ENCODE measurements at places on chromosomes 16 and 17.
A peak's percentile ranks its signal among the peaks of the same experiment; 100 is the strongest.

DNA sequence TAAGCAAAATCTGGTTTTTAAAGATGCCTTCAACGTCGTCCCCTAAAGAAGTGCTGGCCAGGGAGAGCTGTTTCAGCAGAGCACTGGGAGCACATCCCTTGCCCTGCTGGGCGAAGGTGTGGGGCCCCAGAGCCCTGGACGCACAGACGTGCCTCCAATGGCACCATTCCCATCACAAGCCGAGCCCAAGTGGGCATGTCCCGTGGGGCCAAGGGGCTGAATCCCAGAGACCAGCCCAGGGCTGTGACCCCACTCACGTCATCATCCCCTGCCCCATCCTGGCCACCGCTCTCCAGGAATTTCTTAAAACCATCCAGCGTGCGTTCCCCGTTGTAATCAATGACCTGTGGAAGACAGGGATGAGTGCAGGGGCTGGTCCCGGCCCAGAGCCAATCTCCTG is 10.0 kb upstream of the PPP1R27 start:
- no peak for DNase-seq

DNA sequence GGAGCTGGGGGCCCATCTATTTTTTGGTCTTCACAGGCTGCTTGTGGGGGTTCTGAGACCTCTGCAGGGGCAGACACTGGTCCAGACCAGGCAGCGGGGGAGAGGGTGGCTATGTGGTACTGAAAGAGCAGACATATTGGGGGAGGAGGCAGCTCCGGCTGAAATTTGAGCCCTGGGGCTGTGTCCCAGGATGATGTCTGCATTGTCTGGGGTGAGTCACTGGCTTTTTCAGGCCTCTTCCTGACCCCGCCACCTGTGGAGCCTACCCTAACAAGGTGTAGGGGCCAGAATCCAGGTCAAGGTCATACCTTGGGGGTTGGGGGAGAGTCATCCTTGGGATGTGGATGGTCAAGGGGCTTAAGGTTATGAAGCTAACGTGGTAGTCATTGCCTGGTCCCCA is 2.4 kb downstream of the CORO6 start:
- DNase-seq: no peak

GRCh38 chr16:17887963-17888362 is 417.2 kb upstream of the XYLT1 start:
- no peak for DNase-seq

DNA sequence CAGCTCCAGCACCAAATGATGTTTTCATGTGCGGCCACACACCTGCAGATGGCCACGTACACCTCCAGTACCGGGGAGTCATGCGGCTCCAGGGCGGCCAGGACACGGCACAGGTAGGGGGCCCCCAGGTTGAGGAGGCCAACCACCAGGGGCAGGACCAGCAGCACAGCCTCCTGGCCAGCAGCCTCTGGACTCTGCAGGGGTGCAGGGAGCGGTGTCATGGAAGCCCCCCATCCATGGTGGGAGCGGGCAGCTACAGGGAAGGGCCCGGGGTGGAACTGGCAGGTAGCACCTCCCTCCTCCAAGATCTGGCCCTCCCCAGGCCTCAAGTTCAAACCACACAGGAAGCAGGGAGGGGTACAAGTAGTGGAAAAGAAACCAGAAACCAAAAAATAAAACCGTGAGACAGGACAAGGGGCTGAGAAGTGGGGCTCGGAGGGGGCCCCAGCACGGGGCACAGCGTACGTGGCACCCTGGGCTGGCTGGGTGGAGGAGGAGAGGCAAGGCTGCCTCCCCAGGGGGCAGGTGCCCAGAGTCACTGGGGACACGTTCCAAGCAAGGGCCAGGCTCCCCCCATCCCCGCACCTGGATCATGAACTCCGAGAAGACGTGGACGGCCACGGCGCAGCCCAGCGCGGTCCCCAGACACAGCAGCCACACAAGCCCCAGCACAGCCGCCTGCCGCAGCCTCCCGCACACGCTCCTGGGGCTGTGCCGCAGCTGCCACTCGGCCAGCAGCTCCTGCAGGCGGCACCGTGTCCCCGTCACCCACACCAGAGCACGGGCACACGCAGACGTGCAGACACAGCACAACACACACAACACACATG is 7.4 kb downstream of the TMC6 start:
- peak; percentile 72 for DNase-seq

DNA sequence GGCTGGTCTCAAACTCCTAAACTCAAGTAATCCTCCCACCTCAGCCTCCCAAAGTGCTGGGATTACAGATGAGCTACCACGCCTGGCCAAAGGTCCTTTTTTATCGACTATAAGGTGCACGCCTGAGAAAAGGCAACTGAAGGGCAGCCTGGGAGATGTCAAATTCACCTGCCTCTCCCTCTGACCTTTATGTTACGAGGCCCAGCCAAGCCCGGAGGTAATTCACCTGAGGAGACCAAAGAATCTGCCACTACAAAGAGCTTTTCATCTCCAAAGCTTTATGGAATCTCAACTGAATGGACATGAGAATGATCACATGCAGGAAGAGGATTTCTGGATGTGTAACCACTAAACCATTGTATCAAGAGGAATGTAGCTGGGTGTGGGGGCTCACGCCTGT is 37.2 kb downstream of the LYRM1 start:
- no peak for DNase-seq

DNA sequence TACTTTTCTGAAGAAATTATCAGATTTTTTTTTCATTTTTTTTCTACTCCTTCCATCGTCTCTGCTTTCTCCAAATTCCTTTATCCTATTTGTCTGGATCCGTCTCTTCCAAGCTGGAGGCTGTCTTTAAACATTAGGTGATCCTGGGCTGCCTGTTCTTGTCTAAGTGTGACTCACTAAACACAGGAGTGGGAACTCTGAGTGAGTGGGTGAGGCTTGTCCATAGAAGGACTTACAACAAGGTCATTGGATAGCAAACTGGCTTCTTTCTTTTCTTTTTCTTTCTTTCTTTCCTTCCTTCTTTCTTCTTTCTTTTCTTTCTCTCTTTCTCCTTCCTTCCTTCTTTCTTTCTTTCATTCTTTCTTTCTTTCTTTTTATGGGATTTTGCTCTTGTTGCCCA is 18.2 kb downstream of the ALOX15 start:
- DNase-seq: no peak

DNA sequence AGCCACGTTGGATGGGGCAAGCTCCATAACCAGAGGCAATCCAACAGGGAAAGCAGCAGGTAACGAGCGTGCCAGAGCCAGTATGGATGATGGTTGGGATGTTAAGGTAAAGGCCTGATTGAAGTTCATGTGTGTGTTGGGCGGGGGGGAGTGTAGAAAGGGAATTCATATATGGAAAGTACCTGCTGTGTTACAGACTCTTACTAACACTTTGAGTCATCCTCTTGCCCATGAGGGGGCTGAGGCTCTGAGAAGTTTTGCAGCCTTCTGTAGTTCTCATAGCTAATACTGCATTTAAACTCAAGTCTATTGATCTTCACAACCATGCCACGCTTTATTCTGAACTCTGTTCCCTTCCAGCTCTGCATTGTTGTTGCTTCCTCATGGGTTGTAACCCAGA is 28.5 kb downstream of the SYCE1L start:
- no peak for DNase-seq

- DNase-seq: no peak
Measured at GRCh38 chr17:21573961-21574610, 118.2 kb upstream of the KCNJ18 start.

GRCh38 chr17:10265100-10265810 is 66.8 kb upstream of the GAS7 start:
- no peak for DNase-seq

- no peak for DNase-seq
Measured at GRCh38 chr16:84643674-84644073, 4.6 kb upstream of the KLHL36 start.

- DNase-seq: no peak
Measured at GRCh38 chr16:30992931-30993816, 8.2 kb downstream of the HSD3B7 start.

GRCh38 chr17:49851387-49852291 is 3.8 kb upstream of the TAC4 start:
- DNase-seq: peak; percentile 55

DNA sequence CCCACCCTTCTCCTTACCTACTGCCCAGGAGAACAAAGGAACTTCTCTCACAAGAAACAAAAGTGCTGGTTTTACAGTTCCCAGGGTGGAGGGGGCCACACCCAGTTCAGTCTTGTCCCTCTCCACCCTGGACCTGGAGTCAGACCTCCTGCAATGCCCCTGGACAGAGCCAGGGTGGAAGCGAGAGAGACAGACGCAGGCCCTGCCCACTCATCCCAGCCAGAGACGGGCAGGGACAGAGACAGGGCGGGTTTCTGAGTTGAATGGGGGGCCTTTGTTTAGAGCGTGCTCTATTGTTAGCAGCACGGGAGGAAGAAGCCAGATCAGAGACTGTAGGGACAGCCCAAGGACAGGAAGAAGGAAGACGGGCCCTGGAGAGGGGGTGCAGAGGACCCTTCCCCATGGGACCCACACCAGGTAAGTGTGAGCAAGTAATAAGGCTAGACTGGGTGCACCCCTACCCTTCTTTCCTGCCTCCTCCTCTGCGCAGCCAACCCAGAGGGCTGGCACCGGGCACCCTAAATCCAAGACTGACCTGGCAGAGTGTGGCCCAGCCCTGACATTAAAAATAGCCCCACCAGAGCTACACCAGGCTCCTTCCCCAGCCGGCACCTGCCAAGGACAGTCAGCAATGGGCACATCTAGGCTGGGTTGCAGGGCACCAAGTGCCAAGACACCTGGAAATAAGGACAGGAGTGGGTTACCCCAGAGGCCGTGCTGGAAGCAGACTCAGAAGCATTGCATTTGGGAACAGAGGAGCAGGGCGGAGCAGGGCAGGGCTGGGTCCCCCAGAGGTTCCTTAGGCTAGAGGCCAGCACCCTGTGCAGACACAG is 10.9 kb downstream of the JUP start:
- DNase-seq: no peak

DNA sequence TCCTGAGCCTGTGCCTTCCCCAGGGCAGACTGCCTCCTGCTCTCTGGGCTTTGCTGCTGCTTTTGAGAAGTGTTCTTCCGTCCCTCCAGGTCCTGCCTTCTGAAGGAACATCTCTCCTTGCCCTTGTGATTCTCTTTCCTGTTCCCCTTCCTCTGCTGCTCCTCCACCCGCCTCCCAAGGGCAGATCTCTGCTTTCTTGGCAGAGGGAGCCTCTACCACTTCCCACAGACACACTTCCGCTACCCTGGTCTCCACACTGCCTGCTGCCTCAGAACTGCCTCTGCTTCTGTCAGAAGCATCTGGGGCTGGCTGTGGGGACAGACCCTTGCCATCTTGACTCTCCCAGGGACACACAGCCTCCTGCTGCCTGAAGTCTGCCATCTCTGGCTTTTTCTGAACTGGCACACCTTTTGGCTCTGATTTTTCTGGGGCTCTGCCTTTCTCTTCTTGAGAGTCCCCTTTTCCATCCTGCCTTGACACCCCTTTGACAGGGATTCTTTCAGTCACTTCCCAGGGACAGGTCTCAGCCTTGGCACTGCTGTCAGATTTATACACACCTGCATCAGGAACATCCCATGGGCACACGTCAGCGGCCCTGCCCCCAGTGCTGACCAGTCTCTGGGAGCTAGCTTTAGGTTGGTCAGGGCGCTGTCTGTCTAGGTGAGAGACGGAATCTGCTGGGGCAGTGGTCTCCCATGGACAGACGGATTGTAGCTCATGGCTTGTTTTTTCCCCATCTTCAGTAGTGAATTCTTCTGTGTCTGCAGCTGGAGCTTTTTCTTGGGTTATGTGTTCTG is 16.6 kb downstream of the GPR179 start:
- no peak for DNase-seq

DNA sequence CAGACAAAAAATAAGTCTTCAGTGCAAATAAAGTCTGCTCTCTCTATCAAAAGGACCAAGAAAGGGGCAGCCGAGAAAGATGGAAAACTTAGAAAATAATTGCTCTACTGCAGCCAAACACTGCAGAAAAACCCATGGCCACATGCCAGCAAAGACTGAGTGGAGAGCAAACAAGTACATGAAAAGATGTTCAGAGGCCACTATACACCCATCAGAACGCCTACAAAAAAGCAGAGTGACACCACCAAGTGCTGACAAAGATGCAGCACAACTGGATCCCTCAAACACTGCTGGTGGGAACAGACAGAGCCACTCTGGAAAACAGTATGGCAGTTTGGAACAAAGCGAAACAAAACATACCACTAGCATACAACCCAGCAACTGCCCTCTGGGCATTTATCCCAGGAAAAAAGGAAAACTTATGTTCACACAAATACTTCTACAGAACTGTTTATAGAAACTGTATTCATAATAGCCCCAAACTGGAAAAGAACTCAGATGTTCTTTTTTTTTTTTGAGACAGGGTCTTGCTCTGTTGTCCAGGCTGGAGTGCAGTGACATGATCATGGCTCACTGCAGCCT is 36.7 kb downstream of the KIAA0753 start:
- no peak for DNase-seq
